Lower leg skin (tissue), 4 donors: ENCODE measurements at places on chromosomes 4 and X. TPM values are rescaled to one million over a fixed set of nuclear protein-coding genes. Genes with fewer than 3 reads are reported as not detected.

Gene SPIN2A
- not detected for total RNA-seq

Gene PHKA2
- 17.6 TPM for total RNA-seq

Gene H2BW2
- total RNA-seq = not detected

GRCh38 chr4:102454268-102454667 lies 46.9 kb upstream of the NFKB1 start:
- no peak for DNase-seq

DNA sequence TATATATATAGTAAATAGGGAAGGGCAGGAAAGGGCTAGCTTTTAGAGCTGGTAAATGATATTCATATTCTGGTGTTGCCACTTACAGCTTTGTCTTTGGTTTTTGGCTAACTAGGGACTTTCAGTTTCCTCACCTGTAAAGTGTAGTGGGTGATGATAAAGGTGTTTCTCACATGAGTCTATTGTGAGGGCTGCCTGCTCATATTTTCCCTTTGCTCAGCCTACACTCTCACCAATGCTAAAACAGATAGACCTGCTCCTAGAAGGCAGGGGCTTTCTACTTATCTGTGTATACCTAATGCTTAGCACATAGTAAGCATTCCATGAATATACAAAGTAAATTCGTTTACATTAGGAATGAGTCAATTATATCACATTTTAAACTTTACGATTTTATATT lies 137.2 kb upstream of the HS3ST1 start:
- no peak for DNase-seq

- no peak for DNase-seq
Measured at GRCh38 chr4:109294006-109294405, 8.5 kb downstream of the COL25A1 start.

DNA sequence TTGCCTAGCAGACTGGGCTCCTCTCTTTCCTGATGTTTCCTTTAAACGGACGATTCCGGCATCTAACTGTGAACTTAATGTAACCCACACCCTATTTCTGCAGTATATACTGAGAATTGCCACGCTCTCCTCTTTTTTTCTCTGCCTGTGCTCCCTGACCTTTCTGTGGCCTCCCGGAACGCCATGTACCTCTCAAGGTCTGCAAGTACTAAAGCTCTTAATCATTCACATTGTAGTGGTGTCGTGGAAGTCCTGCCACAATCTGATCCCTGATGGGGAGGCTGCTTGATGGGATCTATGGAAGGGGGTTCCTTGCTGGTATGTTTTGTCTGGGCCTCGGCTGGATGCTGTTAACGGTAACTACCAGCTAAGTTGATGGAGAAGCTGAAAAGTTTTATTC lies 302.9 kb upstream of the EPHA5 start:
- DNase-seq = no peak
